ENCODE measurements at places on chromosomes 2 and 18. TPM values are rescaled to one million over a fixed set of nuclear protein-coding genes. Genes with fewer than 3 reads are reported as not detected.

SAG gene
- not detected for total RNA-seq

CHAC2 gene
- total RNA-seq, result 5.9 TPM

ARMC9 gene
- total RNA-seq, result 10.1 TPM

EFHD1 gene
- total RNA-seq, result 4.0 TPM

- no peak for DNase-seq
Observed at GRCh38 chr2:98478088-98478551, 33.5 kb downstream of the INPP4A start.

DNA sequence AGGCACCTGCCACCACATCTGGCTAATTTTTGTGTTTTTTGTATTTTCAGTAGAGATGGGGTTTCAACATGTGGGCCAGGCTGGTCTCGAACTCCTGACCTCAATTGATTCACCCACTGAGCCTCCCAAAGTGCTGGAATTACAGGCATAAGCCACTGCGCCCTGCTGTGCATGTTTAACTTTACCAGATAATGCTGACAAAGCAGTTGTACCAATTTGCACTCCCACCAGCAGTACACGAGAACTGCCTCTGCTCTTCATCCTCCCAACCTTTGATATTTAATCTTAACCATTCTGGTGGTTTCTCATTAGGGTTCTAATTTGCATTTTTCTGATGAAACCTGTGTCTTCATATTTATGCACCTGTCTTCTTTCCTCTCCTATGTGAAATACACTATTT is 12.0 kb upstream of the DYM start:
- no peak for DNase-seq

GRCh38 chr2:45145073-45145899 is 136.0 kb upstream of the SIX2 start:
- DNase-seq, result no peak

DNA sequence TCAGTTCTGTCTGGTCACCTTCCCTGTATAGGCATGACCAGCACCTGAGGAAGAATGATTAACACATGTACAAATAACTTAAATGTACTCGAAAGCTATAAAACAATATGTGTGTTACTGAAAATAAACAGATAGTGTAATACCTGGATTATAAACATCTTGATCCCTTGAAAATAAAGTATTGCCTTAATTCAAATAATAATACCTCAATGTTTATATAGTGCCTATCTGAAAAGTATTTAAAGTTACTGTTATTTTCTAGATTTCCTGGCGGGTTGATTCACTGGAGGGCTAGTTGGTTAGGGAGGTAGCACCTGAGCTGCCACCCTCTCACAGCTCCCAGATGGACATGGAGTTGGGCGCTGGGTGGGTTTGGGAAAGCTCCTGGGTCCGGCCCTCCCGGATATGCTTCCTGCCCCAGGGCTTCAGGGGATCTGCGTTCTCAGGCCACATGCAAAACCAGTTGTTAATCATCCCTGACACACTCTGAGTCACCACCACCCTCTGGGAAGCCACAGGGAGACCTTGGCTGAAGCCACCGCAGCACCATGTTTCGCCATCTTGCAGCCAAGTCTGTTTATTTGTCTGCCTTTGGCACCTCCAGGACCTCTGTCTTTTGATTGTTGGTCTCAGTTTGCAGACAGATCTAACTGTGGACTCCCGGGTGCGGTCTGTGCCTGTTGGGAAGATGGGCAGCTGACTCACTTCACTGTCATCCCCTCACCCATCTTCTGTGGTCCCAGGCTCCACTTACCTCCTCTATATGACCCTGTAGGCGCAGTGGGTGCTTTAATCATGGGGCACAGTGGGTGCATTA is 35.3 kb downstream of the RAB31 start:
- DNase-seq, result peak; percentile 29

DNA sequence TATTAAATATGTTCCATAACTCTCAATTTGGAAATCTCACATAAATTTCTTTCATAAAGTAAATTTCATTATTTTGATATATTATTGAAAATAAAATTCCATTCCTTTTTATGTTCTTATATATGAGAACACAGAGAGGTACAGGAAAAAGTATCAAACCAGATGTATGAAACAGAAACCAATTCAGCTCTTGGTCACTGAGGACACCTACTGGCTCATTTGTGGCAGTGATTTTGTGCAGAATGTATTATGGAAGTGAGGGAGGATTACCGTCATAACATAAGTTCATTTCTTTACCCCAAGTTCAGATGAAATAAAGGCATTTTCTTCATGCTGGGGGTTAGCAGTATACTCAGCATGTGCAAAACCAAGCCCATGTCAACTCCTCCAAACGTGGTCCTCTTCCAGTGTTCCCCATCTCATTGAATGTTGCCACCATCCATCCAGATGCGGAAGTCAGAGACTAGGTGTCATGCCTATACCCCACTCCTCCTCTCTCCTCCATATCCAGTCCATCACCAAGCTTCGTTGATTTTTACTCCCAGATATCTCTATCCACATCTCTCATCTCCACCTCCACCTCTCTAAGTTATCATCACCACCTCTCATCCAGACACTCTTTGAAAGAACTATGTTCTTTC is 41.7 kb upstream of the MALL start:
- DNase-seq, result peak; percentile 20

DNA sequence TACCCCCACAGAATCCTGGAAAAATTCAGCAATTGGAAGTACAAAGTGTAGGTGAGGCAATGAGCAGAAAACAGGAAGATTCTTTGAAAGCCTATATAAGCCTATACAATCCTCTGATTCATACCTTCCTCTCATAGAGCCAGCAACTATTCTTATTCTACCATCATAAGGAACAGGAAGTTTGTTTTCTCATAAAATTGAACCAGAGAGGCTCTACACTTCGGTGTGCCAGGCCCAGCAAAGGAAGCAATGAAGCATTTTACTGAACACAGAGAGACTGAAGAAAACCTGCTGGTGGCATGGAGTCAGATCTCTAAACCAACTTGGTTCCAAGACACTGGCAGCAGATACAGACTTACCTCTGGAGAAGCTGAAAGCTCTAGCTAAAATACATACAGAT is 18.7 kb downstream of the CASP8 start:
- no peak for DNase-seq

GRCh38 chr2:75113231-75113869 is 86.0 kb downstream of the TACR1 start:
- no peak for DNase-seq

DNA sequence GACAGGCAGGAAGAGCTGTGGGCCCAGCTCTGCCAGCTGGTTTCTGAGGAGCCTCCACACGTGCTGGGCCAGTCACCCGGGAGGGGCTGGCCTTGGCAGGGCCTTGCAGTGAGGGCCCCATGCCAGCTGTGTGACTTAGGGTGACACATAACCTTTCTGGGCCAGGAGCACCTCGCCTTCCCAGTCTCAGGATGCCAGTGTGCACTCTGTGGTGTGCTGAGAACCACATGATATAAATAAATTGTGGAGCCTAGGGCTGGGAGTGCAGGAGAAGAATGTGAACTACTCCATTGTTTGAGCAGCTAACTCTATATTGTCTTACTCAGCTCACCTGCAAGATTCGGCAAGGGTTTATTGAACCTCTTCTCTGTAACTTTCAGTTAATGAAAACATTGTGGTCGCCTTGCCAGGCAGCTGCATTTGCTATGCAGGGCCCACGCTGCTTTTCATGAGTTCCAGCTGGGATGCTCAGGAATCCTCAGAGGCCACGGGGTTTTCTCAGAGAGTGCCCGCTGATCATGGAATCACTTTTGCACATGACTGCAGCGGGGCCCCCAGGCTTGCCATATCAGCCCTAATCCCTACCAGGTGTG is 222.3 kb downstream of the SH3RF3 start:
- DNase-seq, result peak; percentile 69

- DNase-seq, result no peak
Observed at GRCh38 chr2:185531721-185532120, 206.9 kb upstream of the FSIP2 start.

DNA sequence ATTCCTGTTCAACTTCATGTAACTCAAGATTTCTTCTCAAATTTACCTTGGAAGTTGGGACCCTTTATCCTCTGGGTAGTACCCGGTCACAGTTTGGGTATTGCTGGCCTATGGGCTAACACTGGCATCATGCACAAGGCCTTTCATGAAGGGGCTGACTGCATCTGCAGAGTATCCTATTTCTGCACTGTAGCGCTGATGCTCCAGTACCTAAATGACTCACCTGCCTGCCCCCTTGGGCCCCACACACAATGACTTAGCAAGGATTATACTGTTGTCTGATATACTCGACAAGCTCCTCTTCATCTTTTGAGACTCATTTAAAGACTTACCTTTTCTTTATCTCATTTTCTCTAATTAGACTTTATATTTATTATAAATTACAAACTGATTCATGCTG is 39.9 kb downstream of the DNAH6 start:
- no peak for DNase-seq

DNA sequence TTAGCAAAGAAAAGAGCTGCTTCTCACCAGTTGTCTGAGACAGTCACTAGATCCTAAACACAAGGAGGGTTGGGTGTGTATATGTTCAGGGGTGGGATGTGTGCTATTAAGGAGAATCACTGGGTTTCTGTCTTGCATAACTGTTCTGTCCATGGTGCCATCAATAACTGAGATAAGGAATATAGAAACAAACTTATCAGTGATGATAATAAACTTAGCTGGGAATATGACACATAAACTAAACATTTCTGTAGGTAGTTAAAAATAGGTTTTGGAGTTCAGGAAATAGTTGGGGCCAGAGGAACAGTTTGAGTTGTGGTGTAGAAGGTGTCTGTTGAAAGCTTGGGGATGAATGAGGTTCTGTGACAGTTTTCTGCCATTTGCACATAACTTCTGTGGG is 17.4 kb downstream of the NAPG start:
- DNase-seq, result no peak

DNA sequence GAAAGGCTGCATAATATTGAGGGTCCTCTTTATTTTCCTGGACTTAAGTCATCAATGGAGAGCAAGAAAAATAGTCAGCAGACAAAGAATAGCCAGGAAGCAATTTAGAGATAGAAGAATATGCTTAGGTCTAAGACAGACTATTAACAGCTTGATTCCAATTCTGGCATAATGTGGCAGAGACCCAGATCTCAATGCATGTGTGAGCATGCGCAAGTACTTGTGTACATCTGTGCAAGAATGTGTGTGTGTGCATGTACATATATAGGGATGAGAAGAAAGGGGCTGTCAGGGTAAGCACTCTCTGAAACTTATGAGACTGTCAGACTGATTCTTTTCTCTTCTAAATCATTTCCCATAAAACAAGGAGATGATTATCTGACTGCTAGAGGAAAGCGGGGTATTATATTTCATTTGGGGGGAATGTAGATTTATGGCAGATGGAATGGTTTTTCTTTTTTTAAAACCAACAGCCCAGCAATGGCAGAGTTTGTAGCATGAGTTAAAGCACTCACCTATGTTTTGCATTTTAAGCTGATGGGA is 381.3 kb upstream of the SPRED2 start:
- no peak for DNase-seq

GRCh38 chr2:101627285-101628029 is 70.0 kb upstream of the MAP4K4 start:
- DNase-seq, result no peak

- no peak for DNase-seq
Observed at GRCh38 chr2:158297606-158298005, 158.9 kb downstream of the CCDC148 start.

DNA sequence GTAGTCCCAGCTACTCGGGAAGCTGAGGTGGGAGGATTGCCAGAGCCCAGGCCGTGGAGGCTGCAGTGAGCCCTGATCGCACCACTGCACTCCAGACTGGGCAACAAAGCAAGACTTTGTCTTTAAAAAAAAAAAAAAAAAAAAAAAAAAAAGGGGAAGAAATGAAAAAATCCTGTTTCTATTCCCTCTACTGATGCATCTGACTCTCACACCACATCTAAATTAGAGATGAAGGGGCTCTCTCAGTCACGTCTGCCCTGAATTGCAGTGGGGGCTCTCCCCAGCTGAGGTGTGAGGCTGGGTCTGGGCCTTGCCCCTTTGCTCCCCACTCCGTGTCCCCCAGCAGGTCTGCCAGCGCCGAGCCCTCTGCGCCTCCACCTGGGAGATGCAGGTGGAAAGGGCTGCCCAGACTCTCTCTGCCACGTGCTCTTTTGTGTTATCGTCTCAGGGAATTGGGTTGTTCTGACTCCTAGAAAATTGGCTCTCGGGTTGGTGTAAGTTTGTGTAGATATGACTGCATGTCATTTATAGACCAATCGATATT is 30.2 kb downstream of the TRAPPC12 start:
- no peak for DNase-seq

DNA sequence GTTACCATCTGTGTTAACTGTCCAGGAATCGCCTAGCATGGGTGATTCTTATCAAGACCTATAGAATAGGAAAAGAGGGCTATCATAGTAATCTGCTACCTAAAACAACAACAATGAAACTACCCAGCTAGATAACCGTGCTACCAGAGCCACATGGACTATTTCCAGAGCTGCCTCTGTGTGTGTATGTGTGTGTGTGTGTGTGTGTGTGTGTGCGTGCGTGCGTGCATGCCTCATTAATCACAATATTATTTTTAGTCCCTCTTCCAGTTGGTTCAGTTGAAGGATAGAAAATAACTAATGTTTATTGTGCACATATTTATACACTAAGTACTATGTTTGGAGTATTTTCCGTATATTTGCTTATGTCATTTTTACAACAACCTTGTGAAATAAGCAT is 201.1 kb downstream of the SP3 start:
- DNase-seq, result no peak

DNA sequence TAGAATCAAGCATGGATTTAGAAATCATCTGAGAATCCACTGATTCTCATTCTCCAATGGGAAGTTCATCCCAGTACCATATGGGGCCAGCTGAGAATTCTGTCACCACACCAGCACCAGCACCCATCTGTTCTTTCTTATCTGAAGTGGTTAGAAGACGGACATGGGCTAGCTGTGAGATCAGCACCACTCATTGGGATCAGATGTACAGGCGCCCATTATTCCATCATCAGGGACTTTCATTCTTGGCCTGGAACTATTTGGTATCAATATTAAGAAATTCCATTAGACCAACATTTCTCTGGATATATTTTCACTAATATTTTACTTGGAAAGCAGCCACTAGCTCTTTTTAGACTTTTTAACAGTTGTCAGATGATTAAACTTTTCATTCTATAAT is 185.9 kb upstream of the LINC00305 start:
- DNase-seq, result no peak

DNA sequence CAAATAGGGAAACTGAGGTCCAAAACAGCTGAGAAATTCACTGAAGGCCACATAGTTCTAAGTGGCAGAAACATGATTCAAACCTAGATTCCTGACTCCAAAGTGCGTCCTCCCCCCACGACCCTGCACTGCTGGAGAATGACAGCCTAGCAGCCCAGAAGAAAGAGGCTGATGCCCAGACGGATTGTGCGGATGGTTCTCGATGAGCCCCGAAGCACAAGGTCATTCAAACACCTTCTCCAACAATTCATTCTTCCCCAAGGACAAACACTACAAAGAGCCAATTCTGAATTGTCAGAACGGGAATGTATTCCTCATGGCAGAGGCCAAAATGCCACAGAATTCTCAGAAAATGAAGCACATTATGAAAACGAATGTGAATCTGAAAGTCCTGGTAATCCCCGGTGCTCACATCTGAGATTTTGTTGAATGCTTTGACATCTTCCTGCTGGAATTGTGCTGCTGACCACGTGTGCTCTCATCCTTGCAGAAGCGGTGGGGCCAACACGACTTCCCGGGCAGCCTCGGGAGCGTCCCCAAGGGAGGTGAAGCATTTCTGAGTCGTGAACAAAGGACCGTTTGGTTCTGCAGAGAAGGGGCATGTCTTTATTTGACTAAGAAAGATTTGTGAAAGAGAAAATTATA is 337.0 kb downstream of the EIPR1 start:
- DNase-seq, result no peak

GRCh38 chr2:129708221-129708967 is 271.1 kb upstream of the RAB6C start:
- DNase-seq, result no peak

- no peak for DNase-seq
Observed at GRCh38 chr18:57207124-57207916, 60.4 kb downstream of the BOD1L2 start.

All from body of pancreas (tissue), 4 donors.